ENCODE measurements at places on chromosomes 13 and 19.
A peak's percentile ranks its signal among the peaks of the same experiment; 100 is the strongest.

DNA sequence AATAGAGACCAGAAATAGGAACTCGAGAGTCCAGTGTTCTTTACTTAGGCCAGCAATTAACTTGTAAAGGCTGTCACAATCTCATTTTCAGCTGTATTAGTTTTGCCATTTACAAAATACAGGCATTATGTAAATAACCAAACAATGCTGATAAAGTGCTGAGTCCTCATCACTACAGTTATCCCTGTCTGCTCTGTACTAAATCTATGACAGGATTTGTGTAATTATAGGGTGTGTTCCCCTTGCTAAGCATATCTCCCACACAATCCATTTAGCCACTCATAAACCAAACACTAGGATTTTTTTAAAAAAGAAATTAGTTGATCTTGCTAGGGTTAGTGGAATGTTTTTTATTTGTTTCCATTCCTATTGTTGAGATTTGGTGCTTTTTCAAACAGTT, 23.2 kb downstream of the PDX1 start:
- no peak for DNase-seq

DNA sequence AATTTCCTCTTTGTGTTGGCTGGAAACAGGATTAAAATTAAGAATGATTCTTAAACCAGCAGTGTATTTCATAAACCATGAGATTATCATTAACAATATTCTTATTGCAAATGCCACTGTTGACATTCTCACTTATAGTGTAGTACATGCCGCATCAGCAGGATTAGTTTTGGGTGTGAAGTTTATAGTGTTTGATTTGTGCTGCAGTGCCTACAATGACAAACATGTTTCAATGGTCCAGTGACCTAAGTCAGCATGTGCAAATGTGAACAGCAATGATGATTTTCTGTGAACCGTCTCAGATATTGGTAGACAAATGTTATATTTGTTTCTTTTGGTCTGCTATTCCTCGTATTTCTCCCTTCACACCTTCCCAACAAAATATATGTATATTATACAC, 49.8 kb upstream of the TDRD3 start:
- no peak for DNase-seq

DNA sequence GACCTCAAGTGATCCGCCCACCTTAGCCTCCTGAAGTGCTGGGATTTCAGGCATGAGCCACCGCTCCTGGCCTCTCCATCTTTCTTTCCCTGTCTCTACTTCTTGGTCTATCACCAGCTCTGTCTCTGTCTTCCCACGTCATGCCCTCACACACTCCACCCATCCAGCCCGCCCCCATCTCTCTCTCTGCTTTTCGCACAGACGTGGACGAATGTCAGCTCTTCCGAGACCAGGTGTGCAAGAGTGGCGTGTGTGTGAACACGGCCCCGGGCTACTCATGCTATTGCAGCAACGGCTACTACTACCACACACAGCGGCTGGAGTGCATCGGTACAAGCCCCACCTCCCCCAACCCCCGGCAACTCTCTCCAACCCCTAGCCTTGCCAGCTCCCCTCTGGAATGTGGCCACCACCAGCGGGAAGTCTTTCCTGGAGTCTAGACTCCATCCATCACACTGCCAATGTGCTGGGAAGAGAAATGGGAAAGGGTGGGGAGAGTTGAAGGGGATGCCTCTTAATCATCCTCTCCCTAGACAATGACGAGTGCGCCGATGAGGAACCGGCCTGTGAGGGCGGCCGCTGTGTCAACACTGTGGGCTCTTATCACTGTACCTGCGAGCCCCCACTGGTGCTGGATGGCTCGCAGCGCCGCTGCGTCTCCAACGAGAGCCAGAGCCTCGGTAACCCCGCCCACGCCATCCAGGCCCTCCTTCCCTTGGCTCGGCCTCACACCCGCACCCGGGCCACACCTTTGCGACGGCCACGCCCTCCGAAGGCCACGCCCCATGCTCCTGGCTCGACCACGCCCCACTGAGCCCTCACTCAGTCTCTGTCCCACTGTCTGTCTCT, 22.5 kb downstream of the LTBP4 start:
- no peak for DNase-seq

GRCh38 chr13:33264620-33264978, 21.0 kb downstream of the STARD13 start:
- DNase-seq: no peak

- DNase-seq: no peak
Observed at GRCh38 chr13:92967923-92968322, 258.7 kb upstream of the GPC6 start.

DNA sequence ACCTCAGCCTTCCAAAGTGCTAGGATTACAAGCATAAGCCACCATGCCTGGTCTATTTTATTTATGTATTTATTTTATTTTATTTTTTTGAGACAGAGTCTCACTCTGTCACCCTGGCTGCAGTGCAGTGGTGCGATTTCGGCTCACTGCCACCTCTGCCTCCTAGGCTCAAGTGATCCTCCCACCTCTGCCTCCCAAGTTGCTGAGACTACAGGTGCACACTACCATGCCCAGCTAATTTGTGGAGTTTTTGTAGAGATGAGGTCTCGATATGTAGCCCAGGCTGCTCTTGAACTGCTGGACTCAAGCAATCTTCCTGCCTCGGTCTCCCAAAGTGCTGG, 10.3 kb upstream of the ADGRE5 start:
- no peak for DNase-seq

- peak; percentile 82 for DNase-seq
Observed at GRCh38 chr19:51422053-51422448, 4.6 kb upstream of the SIGLEC10 start.

GRCh38 chr13:75960538-75960994, 324.4 kb downstream of the LMO7 start:
- DNase-seq: no peak

DNA sequence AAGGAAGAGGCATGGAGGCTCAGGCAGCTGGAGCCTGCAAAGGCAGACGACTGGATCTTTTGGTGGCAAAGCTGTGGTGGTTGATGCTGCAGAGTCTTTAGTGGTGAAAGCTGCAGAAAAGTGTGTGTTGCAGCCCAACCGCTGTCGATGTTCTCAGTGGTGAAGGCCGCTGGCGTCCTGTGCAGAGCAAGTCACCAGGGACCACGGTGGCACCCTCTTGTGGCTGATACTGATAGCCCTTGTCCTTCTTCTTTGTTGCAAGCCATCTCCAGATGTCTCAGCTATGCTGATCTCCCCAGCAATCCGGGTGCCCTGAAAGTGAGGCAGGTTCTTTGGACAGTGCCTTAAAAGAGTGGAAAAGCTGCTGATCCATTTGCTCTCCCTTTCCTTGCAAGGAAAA, 610.9 kb upstream of the PCDH9 start:
- no peak for DNase-seq

- DNase-seq: no peak
Observed at GRCh38 chr13:64810750-64811149, 2419.4 kb downstream of the PCDH9 start.

GRCh38 chr13:80906860-80907259, 565.9 kb upstream of the SPRY2 start:
- DNase-seq: no peak

DNA sequence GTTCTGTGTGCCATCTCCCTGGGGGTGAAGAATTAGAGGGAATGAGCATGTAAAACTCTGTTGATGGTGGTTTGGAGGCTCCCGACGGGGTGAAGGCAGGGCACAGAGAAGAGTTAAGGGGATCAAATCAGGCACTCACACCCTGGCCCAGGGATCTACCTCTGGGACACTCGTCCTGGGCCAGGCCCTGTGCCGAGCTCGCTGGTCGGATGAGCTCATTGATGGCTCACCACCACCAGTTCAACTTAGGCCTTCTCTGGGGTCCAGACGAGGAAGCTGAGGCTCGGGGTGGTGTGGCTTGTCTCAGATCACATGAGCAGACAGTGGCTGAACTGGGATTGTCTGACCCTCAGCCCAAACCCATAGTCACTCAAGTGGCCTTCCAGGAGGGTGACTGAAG, 1.6 kb downstream of the NACC1 start:
- DNase-seq: no peak

GRCh38 chr19:30132343-30133075, 190.5 kb downstream of the URI1 start:
- no peak for DNase-seq

GRCh38 chr19:12784871-12785430, 6.3 kb upstream of the JUNB start:
- peak; percentile 62 for DNase-seq

DNA sequence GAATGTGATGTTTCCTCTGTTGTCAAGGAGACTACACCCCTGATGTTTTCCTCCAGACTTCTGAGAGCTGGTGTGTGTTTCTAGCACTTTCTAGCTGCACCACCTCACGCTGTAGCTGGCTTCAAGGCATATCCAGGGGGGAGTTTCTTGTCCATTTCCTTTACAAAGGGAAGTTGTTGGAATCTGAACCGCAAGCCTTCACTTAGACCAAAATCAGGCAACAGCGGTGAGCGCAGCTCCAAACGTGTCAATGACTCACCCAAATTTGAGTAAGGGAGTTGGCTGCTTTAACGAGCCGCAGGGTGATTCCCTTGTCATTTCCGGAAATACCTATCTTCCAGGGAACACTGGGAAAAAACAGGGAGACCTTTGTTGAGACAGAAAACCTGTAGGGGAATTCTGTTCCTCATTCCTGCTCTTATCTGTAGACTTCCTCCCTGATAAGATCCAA, 2.5 kb downstream of the LDLR start:
- DNase-seq: peak; percentile 97

DNA sequence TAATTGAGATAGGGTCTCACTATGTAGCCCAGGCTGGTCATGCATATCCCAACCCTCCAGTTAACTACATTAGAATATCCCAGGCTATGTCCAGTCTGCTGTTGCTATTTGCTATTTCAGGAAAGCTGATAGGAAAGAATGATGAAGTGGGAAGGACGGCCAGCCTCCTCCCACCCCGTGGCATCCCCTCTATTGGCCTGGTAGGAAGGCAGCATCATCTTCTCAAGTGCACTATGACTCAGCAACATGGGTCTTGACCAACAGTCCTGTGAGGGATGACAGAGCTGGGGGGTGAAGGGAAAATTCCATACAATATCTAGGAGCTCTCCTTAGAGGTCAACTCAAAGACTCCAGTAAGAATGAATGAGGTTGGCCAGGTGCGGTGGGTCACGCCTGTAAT, 48.0 kb upstream of the ABCC4 start:
- DNase-seq: no peak

DNA sequence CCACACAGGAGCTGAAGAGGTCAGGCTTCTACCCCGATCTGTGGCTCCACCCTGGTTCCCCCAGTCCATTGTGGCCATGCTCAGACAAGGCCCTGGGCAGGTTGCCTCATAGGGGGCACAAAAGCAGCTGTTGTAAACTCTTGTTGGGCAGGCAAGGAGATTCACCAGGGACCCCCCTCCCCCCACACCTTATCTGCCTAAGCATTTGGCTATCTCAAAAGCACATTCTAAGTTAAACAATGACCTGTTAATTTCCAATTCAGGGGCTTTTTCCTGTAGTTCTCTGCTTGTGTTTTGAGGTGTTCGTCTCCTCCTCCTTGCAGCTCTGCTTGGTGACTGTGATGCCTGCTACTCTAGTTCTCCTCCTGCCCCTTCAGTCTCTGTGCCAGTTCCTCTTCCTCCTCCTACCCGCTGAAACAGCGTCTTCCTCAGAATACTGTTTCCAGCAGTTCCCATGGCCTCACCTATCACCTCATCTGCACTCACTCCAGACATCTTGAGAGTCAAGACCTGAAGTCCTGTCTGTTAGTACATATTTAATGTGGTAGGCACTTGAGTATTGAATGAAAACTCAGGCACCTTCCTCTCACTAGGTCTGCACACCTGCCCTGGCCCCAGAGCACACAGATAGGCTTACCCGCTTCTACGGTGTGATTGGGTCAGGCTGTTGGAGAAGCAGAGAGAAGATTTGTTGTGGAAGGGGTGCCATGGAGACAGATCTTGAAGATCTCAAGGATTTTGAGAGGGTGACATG, 31.7 kb downstream of the SPATA13 start:
- DNase-seq: peak; percentile 7

- DNase-seq: no peak
Observed at GRCh38 chr19:38974624-38975213, 823 bp downstream of the FBXO17 start.

GRCh38 chr19:32863841-32864240, 5.7 kb downstream of the SLC7A9 start:
- no peak for DNase-seq

- DNase-seq: no peak
Observed at GRCh38 chr13:31000889-31001288, 68.4 kb downstream of the TEX26 start.

GRCh38 chr19:440391-441212, 20.2 kb downstream of the SHC2 start:
- DNase-seq: no peak

DNA sequence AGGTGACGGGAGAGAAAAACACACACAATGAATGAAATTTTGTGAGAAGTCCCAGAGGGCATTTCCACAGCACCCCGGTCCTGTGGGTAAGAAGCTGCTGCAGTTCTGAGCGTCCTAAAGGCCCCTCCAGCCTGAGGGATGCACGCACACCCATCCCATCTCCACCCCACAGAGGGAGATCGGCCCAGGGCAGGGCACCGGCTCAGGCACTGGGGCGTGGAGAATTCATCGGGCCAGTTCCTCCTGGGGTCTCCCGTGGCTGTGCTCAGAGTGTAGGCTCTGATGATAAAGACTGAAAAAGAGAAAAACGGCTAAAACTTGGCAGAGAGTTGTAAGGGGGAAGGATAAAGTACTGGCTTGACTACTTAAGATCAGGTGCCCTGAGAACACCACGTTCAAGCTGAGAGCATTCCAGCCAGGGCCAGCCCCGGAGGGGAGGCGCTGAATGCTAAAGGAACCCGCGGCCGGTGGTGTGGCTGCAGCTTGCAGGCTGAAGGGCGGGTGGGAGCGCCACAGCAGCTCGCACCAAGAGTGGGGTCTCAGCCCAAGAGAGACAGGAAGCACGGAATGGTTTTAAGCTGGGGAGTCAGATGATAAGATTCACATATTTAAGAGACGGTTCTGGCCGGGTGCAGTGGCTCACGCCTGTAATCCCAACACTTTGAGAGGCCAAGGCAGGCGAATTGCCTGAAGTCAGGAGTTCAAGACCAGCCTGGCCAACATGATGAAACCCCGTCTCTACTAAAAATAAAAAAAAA, 121.9 kb upstream of the SPACA7 start:
- DNase-seq: no peak

DNA sequence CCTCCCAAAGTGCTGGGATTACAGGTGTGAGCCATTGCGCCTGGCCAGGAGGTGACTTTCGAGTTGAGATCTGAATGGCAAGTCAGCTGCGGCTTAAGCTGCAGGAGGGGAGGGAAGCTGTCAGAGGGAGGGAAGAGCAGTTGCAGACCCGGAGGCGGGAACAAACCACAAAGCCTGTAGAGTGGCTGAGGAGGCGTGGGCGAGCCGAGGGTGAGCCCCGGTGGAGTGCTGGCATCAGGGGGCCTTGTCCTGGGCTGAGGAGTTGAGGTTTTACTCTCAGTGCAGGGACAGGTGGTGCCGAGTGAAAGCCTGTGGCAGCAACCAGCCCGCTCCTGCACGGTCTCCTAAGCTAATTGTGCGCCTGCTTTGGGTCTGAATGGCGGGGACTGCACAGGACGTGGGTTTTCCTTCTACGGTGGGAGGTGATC, 24.2 kb downstream of the PPP1R37 start:
- peak; percentile 9 for DNase-seq

DNA sequence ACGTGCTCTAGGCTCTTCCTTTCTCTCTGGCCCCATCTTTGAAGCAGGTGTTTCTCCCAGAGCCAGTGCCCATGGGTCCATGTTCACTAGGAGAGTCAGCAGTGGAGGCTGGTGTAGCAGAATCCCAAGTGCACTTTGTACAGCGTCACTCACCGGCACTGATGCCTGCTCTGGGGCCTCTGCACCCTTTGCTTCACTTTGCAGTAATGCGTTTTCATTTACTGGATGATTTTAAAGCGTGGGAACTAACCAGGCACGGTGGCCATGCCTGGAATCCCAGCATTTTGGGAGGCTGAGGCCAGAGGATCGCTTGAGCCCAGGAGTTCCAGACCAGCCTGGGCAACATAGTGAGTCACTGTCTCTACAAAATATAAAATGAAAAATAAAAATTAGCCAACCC, 30.7 kb downstream of the SLC25A42 start:
- DNase-seq: no peak
